Stimulated activated naive B cell treated with anti-CD40 and anti-IgM and Interleukin-4, amounts not matched to agents 10 μg/mL and 1 μg/mL and 100 μg/mL, for 72 hours (primary cell): ENCODE measurements at places on chromosomes 5 and 9.

GRCh38 chr5:153952893-153953292 is 85.8 kb downstream of the FAM114A2 start:
- DNase-seq: no peak
- H3K27ac ChIP-seq: no peak overlapping the region
- H3K4me1 ChIP-seq: no peaks in the 10 kb centered on the region
- peaks cover 12% of the 10 kb centered on the region for H3K27me3 ChIP-seq

- H3K4me1 ChIP-seq: no peaks in the 10 kb centered on the region
- H3K4me3 ChIP-seq: no peak overlapping the region
- no peaks in the 10 kb centered on the region for H3K36me3 ChIP-seq
- DNase-seq: no peak
- peaks cover 45% of the 10 kb centered on the region for H3K27me3 ChIP-seq
Observed at GRCh38 chr5:73482383-73483136, 15.7 kb upstream of the BTF3 start.

- H3K36me3 ChIP-seq: peaks cover 60% of the 10 kb centered on the region
- H3K4me1 ChIP-seq: peaks cover 28% of the 10 kb centered on the region
- no peaks in the 10 kb centered on the region for H3K27me3 ChIP-seq
- DNase-seq: no peak
- peak overlapping the region; percentile 37 for H3K27ac ChIP-seq
- H3K4me3 ChIP-seq: no peak overlapping the region
Observed at GRCh38 chr5:134560698-134561097, 35.2 kb downstream of the JADE2 start.

GRCh38 chr5:111730659-111731382 is 26.2 kb downstream of the NREP start:
- H3K27me3 ChIP-seq: no peaks in the 10 kb centered on the region
- no peak overlapping the region for H3K27ac ChIP-seq
- peaks cover 6% of the 10 kb centered on the region for H3K36me3 ChIP-seq

GRCh38 chr9:103804077-103804735 is 289.9 kb upstream of the SMC2 start:
- DNase-seq: no peak
- no peak overlapping the region for H3K27ac ChIP-seq
- H3K36me3 ChIP-seq: no peaks in the 10 kb centered on the region
- no peak overlapping the region for H3K4me3 ChIP-seq

DNA sequence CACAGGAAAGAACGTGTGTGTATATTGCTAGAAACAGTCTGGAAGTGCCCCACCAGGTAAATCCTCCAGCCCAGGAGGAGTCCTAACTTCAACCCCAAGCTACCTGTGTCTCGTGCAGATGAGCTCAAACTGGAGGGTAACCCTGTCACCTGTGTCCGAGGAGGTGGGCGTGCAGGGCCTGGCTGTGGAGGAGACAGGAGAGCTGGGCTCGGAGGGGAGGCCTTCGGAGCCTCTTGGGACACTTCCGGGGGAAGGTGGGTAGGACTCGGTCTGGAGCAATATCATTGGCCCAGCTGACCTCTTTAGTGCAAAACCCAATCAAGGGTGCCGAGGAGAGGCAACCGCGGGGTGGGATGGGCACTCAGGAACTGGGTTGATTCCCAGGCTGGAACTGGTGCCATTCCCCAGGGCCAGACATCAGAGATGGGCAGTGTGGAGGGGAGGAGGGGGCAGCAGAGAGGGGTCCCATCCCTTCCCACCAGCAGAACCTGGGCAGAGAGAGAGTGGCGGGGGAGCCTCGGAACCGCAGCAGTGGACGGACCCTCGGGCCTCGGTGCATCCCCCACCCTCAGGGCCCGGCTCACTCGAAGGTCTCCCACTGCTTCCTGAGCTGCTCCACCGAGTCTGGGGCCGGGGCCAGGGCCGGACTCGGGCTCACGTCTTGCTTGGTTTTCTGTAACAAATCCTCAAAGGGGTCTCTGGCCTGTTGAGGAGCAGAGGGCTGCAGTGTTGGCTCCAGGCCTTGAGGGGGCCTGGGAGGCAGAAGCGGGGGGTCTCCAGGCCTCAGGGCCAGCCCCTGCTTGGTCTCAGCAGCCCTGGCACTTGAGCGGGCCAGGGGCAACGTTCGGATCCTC is 25.1 kb downstream of the CRB2 start:
- H3K4me1 ChIP-seq: peaks cover 8% of the 10 kb centered on the region
- peak overlapping the region; percentile 29 for H3K4me3 ChIP-seq
- no peak for DNase-seq
- H3K27me3 ChIP-seq: no peaks in the 10 kb centered on the region

DNA sequence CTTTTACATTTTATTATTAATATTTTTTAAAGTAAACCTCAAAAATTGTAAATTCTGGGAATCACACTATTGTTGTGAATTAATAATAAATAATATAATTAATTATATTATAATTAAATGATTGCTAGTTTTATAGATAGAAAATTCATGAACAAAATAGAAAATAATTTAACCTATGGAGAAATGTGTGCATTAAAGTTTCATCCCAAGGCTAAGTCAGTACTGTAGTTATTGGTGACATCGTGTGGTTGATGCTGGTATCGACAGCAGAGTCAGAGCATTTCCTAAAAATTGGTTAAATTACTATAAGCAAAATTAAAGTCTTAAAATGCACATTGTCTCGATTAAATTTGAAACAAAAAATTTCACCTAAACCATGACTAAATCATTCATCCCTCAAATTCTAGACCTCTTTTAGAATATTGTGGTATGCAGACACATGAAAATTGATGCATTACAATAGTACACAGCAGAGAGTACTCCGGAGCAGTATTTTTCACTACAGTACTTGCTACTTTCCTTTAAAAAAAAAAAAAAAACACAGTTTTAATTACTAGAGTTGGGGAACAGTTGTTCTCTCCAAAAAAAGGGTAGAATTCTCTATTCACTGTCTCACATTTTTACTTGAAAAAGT is 73.9 kb downstream of the RORB start:
- H3K36me3 ChIP-seq: no peaks in the 10 kb centered on the region
- H3K4me3 ChIP-seq: no peak overlapping the region
- H3K4me1 ChIP-seq: no peaks in the 10 kb centered on the region
- peaks cover 6% of the 10 kb centered on the region for H3K27me3 ChIP-seq
- no peak for DNase-seq

GRCh38 chr9:72150661-72151060 is 1.4 kb downstream of the GDA start:
- no peak overlapping the region for H3K4me3 ChIP-seq
- H3K4me1 ChIP-seq: peaks cover 20% of the 10 kb centered on the region
- H3K36me3 ChIP-seq: peaks cover 7% of the 10 kb centered on the region
- H3K27ac ChIP-seq: no peak overlapping the region
- DNase-seq: no peak
- peaks cover 37% of the 10 kb centered on the region for H3K27me3 ChIP-seq

DNA sequence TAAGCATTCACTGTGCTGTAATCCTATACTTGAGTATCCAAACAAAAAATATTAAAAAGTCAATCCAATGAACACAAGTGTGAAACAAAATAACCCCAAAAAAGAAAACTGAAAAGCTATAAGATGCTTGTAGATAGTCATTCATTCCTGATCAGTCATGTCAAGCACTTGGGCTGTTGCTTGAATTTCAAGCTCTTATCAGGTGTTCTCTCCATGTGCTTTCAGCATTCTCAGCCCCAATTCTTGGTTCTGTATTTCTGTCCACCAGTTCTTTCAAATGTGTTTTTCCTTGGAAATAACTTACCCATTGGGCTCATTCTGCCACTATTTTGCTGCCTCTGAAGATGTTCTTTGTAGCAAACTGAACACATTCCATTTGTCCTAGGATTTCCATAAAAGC is 4.7 kb downstream of the ZFAND5 start:
- no peaks in the 10 kb centered on the region for H3K27me3 ChIP-seq
- H3K4me1 ChIP-seq: peaks cover 46% of the 10 kb centered on the region
- DNase-seq: no peak
- H3K36me3 ChIP-seq: peaks cover 28% of the 10 kb centered on the region

DNA sequence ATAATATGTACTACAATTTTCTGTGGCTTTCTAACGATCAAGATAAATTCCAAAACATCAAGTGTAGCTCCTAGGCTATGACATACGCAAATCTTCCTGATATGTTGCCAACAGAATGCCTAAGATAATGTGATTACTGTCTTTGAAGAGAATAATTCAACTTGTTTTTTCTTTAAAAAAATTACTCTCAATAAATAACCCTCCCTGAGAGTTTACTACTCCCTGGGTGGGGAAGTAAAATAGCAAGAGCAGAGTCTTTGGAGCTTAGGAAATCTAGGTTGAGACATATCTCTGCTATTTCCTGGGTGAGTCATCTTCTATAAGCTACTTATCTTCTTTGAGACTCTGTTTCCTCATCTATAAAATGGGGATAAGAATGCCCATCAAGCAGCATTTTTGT is 201.2 kb downstream of the ACTL7B start:
- DNase-seq: no peak
- H3K27ac ChIP-seq: no peak overlapping the region

GRCh38 chr5:142846406-142846805 is 76.2 kb downstream of the ARHGAP26 start:
- no peak overlapping the region for H3K27ac ChIP-seq
- no peak overlapping the region for H3K4me3 ChIP-seq
- no peaks in the 10 kb centered on the region for H3K36me3 ChIP-seq
- no peaks in the 10 kb centered on the region for H3K27me3 ChIP-seq
- no peak for DNase-seq
- H3K4me1 ChIP-seq: peaks cover 30% of the 10 kb centered on the region

DNA sequence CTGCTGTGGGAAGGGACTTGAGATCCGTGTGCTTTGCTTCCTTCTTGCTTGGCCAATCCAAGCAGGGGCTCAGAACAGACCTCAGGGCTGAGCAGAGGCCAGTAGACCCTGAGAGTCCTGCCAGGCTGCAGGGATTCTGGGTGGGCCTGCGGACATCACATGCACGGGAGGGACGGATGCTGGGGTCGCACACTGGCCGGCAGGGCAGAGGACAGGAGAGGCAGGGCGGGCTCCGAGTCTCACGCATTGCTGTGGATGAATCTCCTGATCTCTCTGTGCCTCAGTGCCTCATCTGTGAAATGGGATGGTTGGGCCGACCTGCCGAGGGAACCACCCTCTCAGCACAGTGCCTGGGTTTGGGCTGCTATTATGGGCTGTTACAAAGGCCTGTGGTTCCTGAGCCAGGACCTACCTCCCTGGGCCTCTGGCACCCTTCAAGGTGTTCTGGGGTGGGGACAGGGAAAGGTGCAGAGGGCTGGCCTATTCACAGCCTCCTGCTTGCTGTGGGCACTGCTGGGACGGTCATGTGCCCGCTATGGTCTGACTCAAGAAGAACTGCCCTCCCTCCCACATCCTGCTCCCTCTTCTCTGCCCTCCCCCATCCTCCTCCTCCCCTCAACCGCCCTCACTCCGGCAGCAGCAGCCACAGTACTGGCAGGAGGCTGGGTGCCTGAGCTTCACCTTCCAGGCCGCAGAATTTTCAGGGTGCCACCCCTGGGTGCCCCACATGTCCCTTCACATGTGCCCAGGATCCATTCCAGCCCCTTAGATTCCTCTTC is 43.3 kb downstream of the NCS1 start:
- no peak for DNase-seq
- H3K36me3 ChIP-seq: no peaks in the 10 kb centered on the region
- no peak overlapping the region for H3K27ac ChIP-seq
- H3K4me1 ChIP-seq: peaks cover 2% of the 10 kb centered on the region
- no peak overlapping the region for H3K4me3 ChIP-seq

DNA sequence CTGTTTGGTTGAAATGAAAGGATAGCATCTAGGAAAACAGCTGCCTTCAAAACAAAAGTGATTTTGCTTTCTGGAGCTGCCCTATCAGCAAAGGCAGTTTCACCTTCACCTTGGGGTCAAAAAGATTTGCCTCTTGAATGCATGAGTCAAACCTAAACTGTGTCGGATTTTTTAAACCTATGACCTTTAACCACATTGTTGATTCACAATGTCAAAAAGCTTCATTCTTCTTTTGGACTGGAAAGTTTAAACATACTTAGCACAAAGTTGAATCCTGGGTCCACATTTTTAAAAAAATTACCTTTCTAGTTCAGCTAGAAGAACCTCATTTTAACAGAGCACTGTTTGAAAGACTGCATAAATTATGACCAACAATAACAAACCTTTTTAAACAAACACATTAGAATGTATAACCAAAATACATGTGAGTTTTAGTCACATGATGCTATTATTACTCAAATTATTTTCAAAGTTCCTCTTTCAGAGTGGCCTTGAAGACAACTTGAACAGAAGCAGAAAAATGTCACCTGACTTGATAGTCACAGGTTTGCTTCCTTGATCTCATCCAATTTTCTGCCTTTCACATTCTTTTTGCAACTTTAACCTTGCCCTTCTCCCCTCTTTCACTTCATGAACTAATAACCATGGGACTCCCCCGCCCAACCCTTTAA is 109.7 kb upstream of the LHFPL2 start:
- H3K27ac ChIP-seq: peak overlapping the region; percentile 97
- no peaks in the 10 kb centered on the region for H3K27me3 ChIP-seq
- H3K36me3 ChIP-seq: peaks cover 14% of the 10 kb centered on the region
- peak; percentile 41 for DNase-seq

DNA sequence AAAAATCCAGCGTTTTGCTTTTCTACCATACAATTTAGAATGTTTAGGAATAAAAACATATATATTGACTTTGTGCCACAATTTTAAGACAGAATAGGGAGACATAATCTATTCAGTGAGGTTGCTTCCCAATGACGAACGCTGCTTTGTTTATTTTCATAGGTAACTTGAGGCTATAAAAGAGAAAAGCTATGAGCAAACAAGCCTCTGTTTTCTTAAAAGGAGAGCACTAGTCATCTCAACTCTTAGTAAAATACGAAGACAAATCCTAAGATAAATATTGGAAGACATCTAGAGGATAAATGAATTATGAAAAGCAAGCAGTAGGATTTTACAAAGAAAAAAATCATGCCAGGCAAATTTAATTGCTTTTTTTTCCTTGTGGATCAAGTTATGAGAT is 363.6 kb downstream of the ANXA1 start:
- H3K27me3 ChIP-seq: no peaks in the 10 kb centered on the region
- no peak overlapping the region for H3K27ac ChIP-seq
- no peak for DNase-seq
- H3K4me3 ChIP-seq: no peak overlapping the region
- no peaks in the 10 kb centered on the region for H3K36me3 ChIP-seq
